ENCODE measurements at places on chromosomes 1 and 21. TPM values are rescaled to one million over a fixed set of nuclear protein-coding genes. Genes with fewer than 3 reads are reported as not detected.

NBPF15 gene
- polyA plus RNA-seq = 57.8 TPM

SERINC2 gene
- 34.5 TPM for polyA plus RNA-seq

HPCAL4 gene
- 1.2 TPM for polyA plus RNA-seq

GRCh38 chr1:102566182-102566581, 542.1 kb downstream of the COL11A1 start:
- no peak for DNase-seq

- no peak for DNase-seq
Observed at GRCh38 chr1:45884700-45885099, 81.3 kb downstream of the MAST2 start.

- DNase-seq = no peak
Observed at GRCh38 chr1:238675221-238675620, 711.1 kb upstream of the CHRM3 start.

- DNase-seq = no peak
Observed at GRCh38 chr1:20507248-20507563, 745 bp downstream of the MUL1 start.

- peak; percentile 84 for DNase-seq
Observed at GRCh38 chr1:21815724-21816321, 3.8 kb downstream of the LDLRAD2 start.

DNA sequence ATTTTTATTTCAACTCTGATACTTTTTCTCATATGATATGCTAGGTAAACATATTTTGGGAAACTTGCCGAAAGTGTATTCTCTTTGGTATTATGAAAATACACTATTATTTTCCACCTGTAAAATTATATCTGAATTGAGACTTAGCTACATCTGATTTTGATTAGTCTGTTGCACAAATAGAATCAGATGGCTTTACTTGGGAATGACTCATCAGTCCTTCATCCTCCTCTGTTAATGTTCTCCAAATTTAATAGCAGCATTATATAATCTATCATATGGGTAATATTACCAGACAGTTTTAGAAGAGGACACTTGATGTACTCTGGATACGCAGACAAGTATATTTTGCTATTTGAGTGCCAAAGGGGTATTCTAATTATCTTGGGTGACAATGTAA, 245.3 kb downstream of the CTH start:
- peak; percentile 40 for DNase-seq

GRCh38 chr1:223109581-223110026, 33.4 kb downstream of the TLR5 start:
- no peak for DNase-seq

DNA sequence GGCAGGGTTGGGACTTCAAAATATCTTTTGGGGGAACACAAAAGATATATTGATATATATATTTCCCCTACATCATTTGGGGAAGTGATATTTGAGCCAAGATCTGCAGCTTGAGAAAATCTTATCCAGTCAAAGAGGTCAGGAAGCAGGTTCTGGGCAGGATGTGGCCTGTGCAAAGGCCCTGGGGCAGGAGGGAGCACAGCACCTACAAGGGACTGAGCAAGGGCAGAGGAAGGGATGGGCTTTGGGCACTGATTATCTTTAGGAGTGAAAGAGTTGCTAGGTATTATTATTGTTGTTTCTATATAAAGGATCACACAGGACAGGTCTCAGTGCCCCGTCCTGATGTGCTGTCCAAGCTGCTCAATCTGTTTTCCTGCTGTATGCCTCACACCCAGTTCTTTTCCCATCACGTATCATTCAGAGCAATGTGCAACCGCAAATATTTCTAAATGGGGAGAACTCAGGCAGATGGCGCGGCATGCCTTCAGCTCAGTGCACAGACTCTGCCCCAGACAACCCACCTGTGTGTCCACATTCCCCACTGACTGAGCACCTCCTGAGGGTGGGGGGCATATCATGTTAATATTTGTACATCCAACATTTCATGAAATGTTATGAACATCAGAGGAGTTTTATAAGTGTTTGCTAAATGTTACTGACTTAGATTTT, 28.1 kb upstream of the GPR137B start:
- DNase-seq = no peak

DNA sequence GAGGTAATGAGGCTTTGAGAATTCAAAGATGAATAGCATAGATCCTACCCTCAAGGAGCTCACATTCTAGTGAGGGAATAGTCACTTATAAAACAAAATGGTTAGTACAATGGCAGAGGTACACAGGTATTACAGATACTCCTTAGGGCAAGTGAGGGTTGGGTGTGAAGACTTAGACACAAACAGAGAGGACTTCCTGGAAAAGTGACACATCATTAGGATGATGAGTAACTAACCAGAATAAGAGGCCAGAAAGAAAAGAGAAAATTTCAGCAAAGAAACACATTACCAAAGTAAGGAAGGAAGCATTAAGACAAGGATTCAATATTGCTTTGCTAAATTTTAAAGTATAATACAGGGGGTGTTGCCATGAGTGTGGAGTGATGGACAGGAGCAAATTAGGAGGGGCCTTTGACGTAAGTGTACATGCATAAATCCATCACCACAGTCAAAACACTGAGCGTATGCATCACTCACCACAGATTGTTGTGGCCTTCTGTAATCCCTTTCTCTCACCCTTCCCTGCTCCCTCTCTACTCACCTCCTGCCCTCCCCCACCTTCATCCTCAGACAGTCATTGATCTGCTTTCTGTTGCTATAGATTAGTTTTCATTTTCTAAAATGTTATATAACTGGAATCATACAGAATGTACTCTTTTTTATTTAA, 7.9 kb downstream of the CD53 start:
- DNase-seq = no peak

Data from muscle of leg (tissue), 16 donors.